NCI-H1436 treated with DMSO at 0.1 percent for 48 hours (cell line): ENCODE measurements at places on chromosomes 11 and 22.

- no peak for DNase-seq
These were observed 117.5 kb downstream of the WNT7B start for GRCh38 chr22:45859231-45860161.

DNA sequence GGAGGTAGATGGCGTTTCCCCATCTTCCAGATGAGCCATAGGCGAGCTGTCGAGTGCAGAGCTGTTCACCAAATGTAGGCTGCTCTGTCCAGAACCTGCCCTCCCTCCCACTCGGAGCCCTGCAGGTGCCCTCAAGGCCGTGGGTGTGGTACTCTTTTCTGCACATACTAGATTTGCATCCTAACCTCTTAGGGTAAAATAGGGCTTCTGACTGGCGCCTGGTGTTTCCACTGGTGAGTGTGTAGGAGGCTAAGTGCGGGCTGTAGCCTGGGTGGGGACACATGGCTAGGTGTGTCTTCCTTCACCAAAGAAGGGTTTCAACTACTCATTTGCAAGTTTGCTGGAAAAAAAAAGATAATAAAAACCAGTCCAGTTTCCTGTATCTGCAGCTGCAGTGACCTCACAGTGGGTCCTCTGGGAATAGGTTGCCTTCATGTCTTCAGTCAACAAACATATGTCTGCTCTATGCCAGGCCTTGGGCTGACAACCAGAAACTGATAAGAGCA, 8.5 kb downstream of the BIK start:
- no peak for DNase-seq

- no peak for DNase-seq
These were observed 27.7 kb upstream of the RRM1 start for GRCh38 chr11:4066910-4067309.

DNA sequence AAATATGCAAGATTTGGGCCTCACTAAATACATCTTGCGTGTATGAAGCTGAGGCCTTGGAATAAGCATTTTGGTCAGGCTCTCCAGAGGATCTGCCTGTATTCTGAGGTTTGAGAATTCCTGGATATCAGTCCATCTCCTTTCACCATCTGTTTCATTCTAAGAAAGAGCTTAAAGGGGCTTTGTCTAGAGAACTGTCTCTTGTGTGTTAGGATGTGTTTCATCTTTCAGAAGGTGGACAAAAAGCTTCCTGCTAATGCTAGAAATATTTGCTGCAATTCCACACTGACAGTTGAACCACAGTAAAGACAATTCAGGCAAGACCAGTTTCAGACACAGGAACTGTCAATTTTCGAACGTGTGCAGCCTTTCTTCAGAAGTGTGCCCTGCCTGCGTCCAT, 185.4 kb downstream of the DBX1 start:
- DNase-seq: no peak

DNA sequence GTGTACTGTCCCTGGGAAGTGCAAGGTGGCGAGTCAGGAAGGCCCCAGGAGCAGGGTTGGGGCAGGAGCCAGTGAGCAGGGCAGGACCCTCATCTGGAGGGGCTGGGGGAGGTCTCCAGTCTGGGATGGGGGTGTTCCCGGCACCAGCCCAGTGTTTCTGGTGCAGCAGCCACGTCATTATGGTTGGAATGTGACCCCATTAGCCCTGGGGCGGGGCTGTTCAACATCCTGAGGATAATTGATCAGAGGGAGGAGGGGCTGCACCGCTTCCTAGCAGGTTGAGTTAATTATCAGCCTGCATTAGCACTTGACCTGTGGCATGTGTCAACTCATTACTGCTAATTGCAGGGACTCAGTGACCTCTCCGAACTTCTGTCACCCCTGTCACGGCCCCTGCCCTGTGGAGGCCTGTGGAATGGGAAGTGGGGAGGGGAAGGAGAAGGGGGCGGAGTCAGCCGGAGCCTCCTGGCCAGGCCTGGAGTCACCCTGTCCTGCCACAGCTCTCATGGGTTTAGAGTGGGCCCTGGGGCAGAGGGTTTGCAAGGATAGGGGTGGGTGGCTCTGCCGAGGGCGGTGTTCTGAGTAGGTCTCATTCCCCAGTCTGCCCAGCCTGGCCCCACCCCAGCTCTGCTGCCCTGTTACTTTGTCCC, 52.8 kb upstream of the CCDC188 start:
- no peak for DNase-seq

- no peak for DNase-seq
These were observed 14.9 kb upstream of the SOX10 start for GRCh38 chr22:37999236-37999635.

DNA sequence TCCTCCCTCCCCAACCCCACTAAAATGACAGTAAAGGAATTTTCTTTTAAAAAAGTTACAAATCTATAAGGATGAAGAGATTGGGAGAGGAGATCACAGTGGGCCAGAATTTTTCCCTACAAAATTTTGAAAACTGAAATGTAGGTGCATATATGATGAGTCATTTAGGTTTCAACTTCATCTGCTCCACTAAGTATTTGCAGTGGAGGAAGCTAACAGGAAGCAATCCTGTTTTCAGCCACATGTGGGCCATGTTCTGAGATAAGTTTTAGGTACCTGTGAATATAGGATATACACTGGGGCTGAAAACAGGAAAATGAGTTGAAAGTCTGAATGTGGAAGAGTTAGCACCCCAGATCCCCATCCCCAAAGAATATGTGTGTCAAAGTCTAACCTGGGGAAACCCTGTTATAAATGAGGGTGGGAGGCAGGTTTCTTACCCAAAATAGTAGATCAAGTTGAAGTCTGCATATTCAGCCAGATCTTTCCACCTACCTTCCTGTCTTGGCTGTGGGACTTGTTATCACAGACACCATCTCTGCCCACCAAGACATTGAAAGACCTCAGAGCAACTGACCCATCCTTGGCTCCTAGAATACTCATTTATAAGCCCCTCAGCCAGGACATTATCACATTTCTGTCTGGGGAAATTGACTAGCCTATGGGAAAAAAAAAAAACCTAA, 87.3 kb downstream of the PACS1 start:
- no peak for DNase-seq

- DNase-seq: peak; percentile 36
These were observed 11.2 kb upstream of the PPP2R1B start for GRCh38 chr11:111777094-111778046.

- DNase-seq: no peak
These were observed 38.6 kb downstream of the SBF1 start for GRCh38 chr22:50436015-50436830.

DNA sequence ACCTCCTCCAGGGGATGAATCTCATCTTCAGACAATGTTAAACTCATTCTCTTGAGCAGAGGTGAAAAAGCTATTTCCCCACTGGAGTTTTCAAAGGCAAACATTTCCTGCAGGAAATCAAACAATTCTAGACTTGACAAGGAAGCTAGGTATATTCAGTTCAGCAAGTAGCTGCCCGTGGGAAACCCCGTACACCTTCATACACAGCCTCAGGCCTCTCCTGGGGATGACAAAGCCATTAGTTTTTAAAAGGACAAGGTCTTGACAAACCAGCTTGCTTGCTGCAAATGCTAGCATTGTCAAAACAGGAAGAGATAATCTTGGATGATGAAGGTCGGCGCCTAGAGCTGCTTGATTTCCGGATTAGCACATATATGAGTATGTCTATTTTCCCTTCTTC, 1630.8 kb upstream of the TENM4 start:
- no peak for DNase-seq

- no peak for DNase-seq
These were observed 52.0 kb downstream of the CADM1 start for GRCh38 chr11:115452241-115452640.
